ENCODE measurements at places on chromosomes 11 and 22. TPM values are rescaled to one million over a fixed set of nuclear protein-coding genes. Genes with fewer than 3 reads are reported as not detected.

GRCh38 chr11:104841185-104841584 lies 57.1 kb downstream of the CASP12 start:
- DNase-seq, result no peak

GRCh38 chr11:32068134-32068870 lies 22.6 kb upstream of the RCN1 start:
- peak; percentile 73 for DNase-seq

CARNS1 gene
- total RNA-seq, result under 0.01 TPM

OR4A16 gene
- total RNA-seq, result not detected

CDK2AP2 gene
- 7.8 TPM for total RNA-seq

PDE2A gene
- 0.50 TPM for total RNA-seq
